ENCODE measurements at places on chromosomes 2 and 18. TPM values are rescaled to one million over a fixed set of nuclear protein-coding genes. Genes with fewer than 3 reads are reported as not detected.

The RNF103 gene
- total RNA-seq: 57.2 TPM

The CBLN2 gene
- total RNA-seq: 0.12 TPM

The MAP2 gene
- total RNA-seq: 1.2 TPM

The ZC3H6 gene
- total RNA-seq: 0.58 TPM

The SLC4A3 gene
- total RNA-seq: 2.9 TPM

The RAB17 gene
- total RNA-seq: 0.32 TPM

The NEU2 gene
- total RNA-seq: not detected

Data from A549 treated with dexamethasone at 1 μM for 4 hours (cell line).